GM06990 (cell line): ENCODE measurements at places on chromosomes 7 and 10.

GRCh38 chr7:128076796-128077271, 45.6 kb upstream of the LRRC4 start:
- DNase-seq, result no peak

- peak; percentile 75 for DNase-seq
Measured at GRCh38 chr10:71860243-71861029, 9.4 kb upstream of the PSAP start.

- DNase-seq, result no peak
Measured at GRCh38 chr10:33643042-33643441, 308.6 kb upstream of the NRP1 start.

DNA sequence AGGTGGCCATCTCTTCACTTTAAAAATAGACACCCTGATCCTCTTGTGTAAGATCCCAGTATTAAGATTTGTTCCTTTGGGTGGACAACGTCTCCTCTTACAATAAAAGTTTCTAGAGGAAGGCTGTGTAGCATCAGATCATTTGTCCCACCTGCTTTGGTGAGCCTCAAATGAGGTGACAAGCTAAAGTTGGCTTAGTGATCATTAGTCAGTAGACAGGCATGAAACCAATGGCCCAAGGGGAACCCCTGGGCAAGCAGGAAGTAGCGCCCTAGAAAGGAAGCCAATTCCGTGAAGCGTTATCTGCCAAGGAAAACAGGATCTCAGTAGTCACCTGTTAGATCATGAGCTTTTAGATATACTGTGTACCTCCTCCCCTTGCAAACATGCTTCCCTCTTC, 66.8 kb downstream of the PCGF5 start:
- DNase-seq, result no peak

- DNase-seq, result no peak
Measured at GRCh38 chr7:155193716-155194115, 104.0 kb upstream of the INSIG1 start.

- no peak for DNase-seq
Measured at GRCh38 chr10:52004342-52004949, 305.1 kb upstream of the CSTF2T start.

DNA sequence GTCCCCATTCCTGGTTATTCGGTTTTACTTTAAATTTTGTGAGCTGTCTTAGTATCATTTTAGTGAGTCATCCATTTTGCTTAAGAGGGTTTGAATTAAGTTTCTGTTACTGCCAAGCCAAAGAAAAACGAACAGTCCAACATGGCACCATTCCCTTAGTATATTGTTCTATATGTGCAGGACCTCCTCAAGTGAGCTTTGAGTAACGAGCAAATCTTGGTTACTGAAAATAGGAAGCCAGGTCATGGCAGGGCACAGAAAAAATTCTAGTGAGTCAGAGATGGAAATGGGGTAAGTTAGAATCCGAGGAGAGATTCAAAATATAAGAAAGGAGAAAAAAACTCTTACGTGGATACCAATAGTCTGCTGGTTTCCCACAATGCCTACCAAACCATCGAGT, 292.9 kb downstream of the BAMBI start:
- DNase-seq, result no peak

- no peak for DNase-seq
Measured at GRCh38 chr10:110167149-110167548, 40.3 kb upstream of the MXI1 start.

DNA sequence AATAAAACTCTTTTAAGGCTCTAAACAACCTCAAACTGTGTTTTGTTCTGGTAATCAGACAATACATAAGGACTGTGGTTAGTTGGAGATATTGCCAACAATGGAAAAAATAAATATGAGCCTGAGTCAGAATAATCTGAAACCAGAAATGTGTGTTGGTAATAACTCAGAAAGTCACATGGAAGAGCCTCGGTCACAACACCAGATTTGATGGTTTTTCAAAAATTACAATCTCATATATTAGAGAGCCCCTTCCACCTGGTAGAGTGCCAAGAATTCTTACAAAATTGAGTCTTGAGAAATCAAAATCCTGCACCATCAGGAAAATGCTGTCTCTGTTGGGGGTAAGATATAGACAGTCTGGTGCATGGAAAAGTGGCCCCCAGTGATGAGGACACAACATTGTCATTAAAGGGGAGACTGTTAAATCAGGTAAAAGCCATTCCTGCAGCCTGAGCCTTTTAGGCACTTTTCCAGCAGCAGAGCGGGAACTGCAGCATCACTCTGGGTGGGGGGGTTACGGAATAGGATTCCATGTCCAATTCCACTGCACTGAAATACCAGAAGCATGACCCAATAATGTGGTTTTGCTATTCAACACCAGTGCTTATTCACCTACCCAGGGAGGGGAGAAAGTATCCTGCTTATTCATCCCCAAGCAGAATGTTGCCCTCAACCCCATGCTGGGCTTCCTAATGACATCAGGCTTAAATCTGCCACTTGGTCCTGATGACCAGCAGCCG, 9.5 kb upstream of the ADAM12 start:
- no peak for DNase-seq

GRCh38 chr7:111605246-111605645, 43.0 kb upstream of the IMMP2L start:
- DNase-seq, result no peak

GRCh38 chr7:113790025-113790424, 128.8 kb downstream of the PPP1R3A start:
- DNase-seq, result no peak

DNA sequence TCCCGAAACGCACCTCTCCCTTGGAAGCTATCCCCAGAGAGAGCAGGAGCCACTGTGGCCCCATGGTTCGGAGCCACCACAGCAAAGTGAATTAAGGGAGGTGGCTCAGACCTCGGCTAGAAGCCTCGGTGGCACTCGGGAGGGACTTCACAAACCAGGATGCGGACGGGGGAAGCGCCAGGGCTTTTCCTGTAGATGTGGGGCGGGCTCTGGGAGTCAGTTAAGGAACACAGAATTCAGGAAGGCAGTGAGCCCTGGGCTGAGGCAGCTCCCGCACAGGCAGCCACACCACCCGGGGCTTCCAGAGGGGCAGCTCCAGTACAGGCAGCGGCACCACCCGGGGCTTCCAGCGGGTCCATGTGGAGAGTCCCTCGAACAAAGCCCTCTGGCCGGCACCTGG, 42.7 kb upstream of the DPYSL4 start:
- DNase-seq, result no peak

DNA sequence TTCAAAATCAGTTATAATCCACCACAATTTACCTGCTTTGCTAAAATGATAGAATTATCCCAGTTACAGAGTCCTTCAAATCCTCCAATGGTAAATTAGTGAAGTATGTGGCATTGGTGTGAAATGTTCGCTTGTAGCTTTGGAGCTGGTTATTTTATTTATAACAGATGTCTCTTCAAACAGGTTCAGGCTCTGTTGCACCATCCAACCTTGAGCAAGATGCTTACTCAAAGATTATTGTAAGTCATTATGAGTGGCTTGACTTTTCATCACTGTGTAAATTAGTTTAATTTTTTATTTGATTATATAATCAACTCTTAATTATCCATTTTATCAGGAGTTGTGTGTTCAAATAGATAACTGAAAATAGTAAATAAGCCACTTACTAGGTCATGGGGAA, 99.4 kb downstream of the BTRC start:
- DNase-seq, result no peak

GRCh38 chr10:3484306-3485056, 300.5 kb downstream of the KLF6 start:
- no peak for DNase-seq

- DNase-seq, result no peak
Measured at GRCh38 chr10:60524541-60524940, 134.9 kb upstream of the ANK3 start.
